Activated T-cell treated with anti-CD3 and anti-CD28 coated beads for 4 hours (primary cell): ENCODE measurements at places on chromosomes 4 and X.

DNA sequence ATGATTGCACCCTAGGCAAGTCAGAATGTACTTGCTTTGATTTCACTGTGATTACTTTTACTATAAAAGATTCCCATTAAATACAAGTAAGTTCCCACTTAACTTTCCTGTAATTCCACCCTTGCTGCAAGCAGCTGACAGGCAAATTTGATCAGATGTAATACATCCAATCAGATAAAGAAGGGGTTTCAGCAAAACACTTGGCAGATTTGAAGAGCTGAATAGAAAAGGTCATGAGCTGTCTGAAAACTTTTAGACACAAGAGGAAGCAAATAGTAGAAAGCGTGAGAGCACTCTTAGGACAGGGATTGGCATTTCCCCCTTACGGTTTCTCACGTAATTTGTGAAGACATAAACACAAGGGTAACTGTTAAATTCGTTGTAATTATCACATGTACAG lies 22.8 kb downstream of the HSD17B13 start:
- no peak for DNase-seq

GRCh38 chr4:55004831-55005230 lies 120.6 kb downstream of the KDR start:
- no peak for DNase-seq

- no peak for DNase-seq
Observed at GRCh38 chr4:51858605-51859202, 15.8 kb downstream of the DCUN1D4 start.

- DNase-seq = no peak
Observed at GRCh38 chr4:107845681-107846080, 20.9 kb downstream of the SGMS2 start.

DNA sequence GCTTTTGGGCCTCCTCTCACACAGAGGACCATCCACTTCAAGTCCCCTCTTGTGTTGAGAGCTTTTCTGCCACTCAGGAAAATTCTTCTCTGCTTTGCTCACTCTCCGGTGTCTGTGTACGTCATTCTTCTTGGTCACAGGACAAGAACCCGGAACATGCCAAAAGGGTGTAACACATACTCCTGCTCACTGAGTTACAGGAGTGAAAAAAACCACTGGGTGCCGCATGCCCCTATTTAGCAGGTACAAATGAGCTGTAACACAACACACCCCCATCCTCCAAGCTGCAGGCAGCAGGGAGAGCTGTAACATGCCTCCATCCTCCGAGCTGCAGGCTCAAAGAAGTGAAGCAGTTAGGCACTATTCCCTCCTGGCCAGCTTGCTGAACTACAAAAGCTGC lies 13.0 kb upstream of the CXCL2 start:
- no peak for DNase-seq

DNA sequence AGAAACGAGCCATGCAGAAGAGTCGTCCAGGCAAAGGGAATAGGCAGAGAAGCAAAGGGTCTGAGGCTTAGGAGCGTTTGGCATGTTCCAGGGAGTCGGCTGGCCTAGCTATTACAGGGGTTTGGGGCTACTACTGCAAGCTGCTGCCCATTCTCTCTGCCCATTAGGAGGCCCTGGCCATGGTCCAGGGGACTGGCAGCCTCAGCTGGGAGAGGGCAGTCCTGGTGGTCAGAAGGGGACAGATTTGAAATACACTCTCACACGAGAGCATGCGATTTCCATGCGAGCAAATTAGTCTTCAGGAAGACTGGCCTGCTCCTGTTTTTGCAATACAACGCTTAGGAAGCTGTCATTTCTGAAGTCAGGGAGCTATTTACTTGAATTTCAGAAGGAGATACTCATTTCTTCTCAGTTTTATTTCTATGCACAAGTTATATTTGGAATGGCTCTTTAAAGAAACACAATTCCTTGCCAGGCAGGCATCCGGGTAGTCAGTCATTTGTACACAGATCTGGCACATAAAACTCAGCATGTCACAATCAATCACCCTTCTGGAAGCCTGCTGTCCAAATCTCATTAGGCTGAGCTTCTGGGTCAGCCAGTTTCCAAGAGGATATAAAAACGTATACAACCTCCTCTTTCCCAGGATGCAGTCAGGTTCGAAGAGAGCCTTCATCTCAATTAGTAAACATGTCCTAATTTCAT lies 27.0 kb downstream of the PROM1 start:
- DNase-seq = no peak

- DNase-seq = no peak
Observed at GRCh38 chr4:152363086-152363485, 172.8 kb downstream of the FBXW7 start.

GRCh38 chrX:40987413-40987812 lies 97.8 kb upstream of the USP9X start:
- no peak for DNase-seq

DNA sequence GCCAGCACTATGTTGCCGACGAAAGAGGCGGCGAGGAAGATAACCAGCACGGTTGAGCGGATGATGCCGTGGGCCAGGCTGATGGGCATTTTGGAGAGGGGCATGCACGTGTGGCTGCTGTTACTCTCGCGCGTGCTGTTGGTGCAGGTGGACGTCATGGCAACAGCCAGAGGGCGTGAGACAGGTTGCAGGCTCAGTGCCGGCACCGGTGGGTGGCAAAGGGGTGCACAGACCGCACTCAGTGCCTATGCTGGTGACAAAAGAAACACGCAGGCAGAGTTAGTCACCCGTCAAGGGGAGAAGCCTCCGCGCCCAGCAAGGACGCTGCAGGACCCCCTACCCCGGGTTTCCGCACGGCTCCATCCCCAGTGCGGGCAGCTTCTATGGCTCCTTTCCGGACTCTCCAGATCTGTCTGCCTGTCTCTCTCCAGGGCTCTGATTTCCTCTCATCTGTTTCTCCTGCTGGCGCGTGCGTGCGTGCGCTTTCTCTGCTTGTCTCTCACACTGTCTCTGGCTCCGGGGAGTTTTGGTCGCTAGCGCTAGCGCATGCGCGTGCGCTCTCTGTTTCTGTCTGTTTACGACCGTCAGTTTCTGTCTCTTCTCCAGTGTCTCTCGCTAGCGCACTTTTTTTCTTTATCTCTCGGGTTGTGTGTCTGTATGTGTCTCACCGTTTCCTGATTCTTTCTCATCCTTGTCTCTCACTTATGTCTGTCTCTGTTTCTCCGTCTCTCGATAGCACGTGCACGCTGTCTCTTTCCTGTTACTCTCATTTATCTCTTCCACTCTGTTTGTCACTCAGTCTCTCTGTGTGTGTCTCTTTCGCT lies 2.1 kb downstream of the GPR101 start:
- DNase-seq = peak; percentile 11
